ENCODE measurements at places on chromosomes 16 and 17. TPM values are rescaled to one million over a fixed set of nuclear protein-coding genes. Genes with fewer than 3 reads are reported as not detected.

GRIN2C gene
- total RNA-seq: 0.27 TPM

PPY gene
- not detected for total RNA-seq

C17orf50 gene
- not detected for total RNA-seq

SDR42E2 gene
- total RNA-seq: not detected

GRAPL gene
- total RNA-seq: not detected

ARHGDIG gene
- total RNA-seq: 3.2 TPM

CORO6 gene
- 6.6 TPM for total RNA-seq

ZNF624 gene
- total RNA-seq: 2.3 TPM

PCYT2 gene
- total RNA-seq: 16.1 TPM

CCDC43 gene
- 30.1 TPM for total RNA-seq

CCT6B gene
- total RNA-seq: 1.3 TPM

KRT27 gene
- not detected for total RNA-seq

RSKR gene
- total RNA-seq: 4.6 TPM

EXOC3L1 gene
- 0.27 TPM for total RNA-seq

HES7 gene
- total RNA-seq: 4.7 TPM

KRT32 gene
- total RNA-seq: not detected

MYH11 gene
- total RNA-seq: 0.05 TPM

MPV17L gene
- total RNA-seq: 5.8 TPM

PRSS8 gene
- total RNA-seq: 1.2 TPM

PRPSAP1 gene
- 61.5 TPM for total RNA-seq

DLX4 gene
- 1.9 TPM for total RNA-seq

IRX6 gene
- total RNA-seq: not detected

KCNH4 gene
- 0.33 TPM for total RNA-seq

HAS3 gene
- total RNA-seq: 41.0 TPM

ITGAD gene
- not detected for total RNA-seq

FAM117A gene
- 1.2 TPM for total RNA-seq

CLEC19A gene
- not detected for total RNA-seq

KRT36 gene
- total RNA-seq: not detected

FOXL1 gene
- total RNA-seq: 1.9 TPM

MYLK3 gene
- 0.06 TPM for total RNA-seq

ASPHD1 gene
- 23.7 TPM for total RNA-seq

CRYBA1 gene
- total RNA-seq: not detected

DNAAF1 gene
- total RNA-seq: 0.19 TPM

AMFR gene
- total RNA-seq: 56.8 TPM

CDH1 gene
- 3.9 TPM for total RNA-seq

TMEM98 gene
- 39.9 TPM for total RNA-seq

HOXB7 gene
- total RNA-seq: 37.7 TPM

YBX2 gene
- total RNA-seq: 0.47 TPM
